ENCODE measurements at places on chromosomes 7 and 10.

GRCh38 chr7:149871576-149871975, 2.2 kb upstream of the ATP6V0E2 start:
- DNase-seq = no peak

- DNase-seq = no peak
Measured at GRCh38 chr10:8444630-8445029, 390.1 kb downstream of the GATA3 start.

GRCh38 chr7:155702616-155703015, 58.2 kb downstream of the RBM33 start:
- DNase-seq = no peak

DNA sequence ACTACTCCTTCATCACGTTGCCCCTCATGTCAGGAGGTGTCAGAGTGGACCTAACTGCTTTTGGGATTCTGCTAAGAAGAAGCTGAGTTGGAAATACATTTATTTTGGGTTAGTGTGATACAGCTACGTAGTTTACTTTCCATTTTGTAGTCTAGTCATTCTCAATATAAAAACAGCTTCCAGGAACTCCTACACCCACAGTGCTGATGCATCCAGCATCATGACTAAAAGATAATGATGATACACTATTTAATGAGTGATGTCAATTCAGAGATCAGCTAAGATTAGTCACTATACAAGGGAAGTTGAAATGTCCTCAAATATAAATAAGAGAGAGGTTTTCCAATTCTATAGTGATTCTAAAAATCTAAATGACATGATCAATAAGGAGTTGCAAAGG, 264.2 kb upstream of the SLC26A5 start:
- peak; percentile 2 for DNase-seq

DNA sequence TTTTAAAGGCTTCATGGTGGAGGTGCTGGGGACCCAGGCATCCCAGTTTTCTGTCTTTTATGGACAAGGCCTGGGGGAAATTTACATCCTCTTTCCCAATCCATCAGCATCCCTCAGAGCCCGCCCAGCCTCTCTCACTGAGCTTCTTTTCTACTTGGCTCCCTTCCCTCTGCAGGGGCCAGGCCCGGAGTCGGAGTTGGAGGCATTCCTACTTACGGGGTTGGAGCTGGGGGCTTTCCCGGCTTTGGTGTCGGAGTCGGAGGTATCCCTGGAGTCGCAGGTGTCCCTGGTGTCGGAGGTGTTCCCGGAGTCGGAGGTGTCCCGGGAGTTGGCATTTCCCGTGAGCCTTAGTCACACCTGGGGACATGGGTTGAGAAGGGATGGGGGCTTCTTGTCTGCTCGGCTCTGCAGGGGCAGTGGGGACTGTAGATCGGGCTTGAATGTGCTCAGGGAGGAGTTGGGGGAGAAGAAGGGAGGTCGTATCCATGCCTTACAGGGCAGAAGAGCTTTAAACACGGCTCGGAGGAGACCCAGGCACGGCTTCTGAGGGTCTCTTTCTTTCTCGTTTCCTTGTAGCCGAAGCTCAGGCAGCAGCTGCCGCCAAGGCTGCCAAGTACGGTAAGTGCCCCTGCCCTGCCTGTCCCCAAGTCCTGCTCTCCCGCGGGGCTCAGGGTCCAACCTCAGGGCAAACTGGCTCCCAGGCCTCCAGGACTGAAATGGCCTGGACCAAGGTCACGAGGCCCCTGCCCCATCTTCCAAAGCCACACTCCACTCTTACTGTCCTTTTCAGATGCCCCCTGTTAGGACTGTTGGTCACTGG, 27.3 kb upstream of the LIMK1 start:
- no peak for DNase-seq

GRCh38 chr7:74355091-74355490, 65.9 kb downstream of the CLIP2 start:
- peak; percentile 61 for DNase-seq

DNA sequence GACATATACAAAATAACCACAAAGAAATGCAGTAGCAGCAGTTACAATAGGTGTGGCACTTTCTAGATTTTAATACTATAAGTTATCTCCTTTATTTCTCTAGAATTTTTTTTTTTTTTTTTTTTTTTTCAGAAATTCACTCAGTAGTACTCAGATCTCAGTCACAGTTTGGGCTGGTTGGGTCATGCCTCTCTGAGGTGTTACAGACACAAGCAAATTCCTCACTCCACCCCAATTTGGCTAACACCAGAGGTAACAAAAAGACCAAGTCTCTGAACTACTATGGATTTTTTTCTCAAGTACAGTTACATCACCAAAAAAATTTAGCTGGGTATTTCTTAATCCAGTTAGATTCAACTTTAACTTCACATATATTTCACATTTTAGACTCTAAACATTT, 985.1 kb upstream of the LRRN3 start:
- no peak for DNase-seq

- DNase-seq = no peak
Measured at GRCh38 chr10:31744025-31744424, 184.6 kb downstream of the ARHGAP12 start.

- no peak for DNase-seq
Measured at GRCh38 chr10:22442063-22442462, 96.8 kb downstream of the SPAG6 start.

GRCh38 chr7:26200444-26201246, at the start of gene HNRNPA2B1:
Gene HNRNPA2B1 (minus strand): TSS chr7:26200746. CDS start chr7:26200577, 169 bp downstream.
- DNase-seq = peak; percentile 98

DNA sequence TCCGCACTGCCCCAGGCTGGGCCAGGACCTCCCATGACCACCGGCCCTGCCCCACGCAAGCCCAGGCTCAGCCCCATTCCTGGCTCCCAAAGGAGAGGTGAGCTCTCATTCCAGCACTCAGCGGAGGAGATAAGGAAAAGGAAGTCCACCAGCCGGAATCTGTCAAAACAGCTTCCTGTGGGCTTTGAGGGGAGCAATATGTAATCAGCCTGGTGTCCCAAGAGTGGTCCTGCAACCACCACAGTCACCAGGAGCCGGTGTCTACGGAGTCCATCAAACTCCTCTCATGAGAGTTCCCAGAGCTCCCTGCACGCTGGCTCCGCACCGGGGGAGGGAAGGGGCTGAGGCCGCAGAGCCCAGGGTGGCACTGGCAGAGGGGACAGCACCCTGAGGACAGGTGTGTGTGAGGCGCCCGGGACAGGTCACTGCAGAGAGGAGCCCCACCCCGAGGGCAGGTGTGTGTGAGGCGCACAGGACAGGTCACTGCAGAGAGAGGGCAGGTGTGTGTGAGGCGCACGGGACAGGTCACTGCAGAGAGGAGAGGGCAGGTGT, 57.9 kb downstream of the STK32C start:
- DNase-seq = no peak
